ENCODE measurements at places on chromosomes 6 and 20.

DNA sequence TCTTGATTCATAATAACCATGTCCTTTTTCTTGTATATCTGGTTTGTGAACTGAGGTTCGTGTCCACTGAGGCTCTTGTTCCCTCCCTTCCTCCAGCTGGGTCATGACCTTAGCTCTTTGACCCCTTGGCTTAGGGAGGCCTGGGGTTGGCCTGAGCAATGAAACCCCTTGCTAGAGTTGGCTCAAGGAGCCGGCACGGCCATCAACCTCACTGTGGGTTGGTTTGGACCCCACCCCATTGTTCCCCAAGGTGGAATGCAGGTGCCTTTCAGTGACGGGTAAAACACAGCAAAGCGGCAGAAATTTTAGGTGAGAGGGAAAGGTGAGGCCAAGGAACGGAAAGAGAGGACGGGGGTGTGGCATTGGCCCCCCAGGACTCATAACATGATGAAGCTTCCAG is 44.5 kb upstream of the PHACTR3 start:
- no peak for DNase-seq

- peak; percentile 61 for DNase-seq
Measured at GRCh38 chr6:148835920-148836441, 89.2 kb downstream of the UST start.

DNA sequence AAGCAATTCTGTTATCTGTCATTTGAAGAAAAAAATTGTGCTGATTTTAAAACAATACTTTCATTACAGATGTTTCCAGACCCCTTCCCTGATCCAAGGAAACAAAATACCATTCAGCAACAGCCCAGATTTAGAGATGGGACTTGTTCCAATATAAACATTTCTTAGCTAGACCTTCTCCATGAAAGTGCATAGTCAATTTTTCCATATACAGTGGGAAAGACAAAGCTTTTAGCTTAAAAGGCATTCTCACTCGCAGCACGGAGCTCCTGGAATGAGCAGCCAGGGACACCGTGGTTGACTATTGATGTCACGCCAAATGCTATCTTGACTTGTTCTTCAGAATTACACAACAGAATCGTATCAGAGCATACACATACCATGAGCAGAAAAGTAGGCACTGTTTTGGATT is 21.5 kb downstream of the LAMA4 start:
- no peak for DNase-seq

DNA sequence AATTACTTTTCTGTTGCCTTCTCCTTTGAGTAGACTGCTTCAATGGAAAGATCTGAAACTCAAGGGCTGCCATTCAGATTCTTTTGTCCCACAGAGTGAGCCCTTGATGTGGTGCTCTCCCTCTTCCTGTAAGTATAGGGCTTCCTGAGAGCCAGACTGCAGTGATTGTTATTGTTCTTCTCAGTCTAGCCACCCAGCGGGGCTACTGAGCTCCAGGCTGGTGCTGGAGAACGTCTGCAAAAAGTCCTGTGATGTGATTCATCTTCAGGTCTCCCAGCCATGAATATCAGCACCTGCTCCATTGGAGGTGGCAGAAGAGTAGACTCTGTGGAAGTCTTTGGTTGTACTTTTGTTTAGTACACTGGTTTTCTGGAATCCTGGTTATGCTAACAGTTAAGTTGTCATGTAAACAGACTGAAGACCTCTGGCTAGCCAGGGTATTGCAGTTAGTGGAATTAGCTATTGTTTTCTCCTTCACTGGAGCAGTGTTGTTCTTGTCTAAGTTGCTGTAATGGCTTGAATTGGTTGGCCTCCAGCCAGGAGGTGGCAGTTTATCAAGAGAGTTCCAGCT is 240.9 kb downstream of the COL12A1 start:
- no peak for DNase-seq

DNA sequence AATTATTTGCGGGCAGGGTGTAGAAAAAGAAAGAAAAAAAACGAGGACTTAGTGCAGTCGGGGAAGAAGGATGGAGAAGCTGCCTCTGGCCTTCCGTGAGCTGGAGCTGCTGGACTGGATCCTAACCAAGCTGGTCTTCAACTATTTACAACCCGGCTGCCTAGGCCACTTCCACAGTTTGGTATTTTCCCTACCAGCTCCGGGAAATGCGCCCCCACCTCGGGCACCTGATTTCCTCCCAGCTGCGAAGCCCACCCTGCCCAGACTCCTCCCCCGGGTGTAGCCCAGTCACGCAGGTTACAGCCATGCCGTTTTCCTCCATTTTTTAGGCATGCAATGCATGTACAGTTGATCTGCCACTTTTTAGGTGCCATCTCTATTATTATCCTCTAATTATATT is 21.2 kb downstream of the THEMIS start:
- no peak for DNase-seq

DNA sequence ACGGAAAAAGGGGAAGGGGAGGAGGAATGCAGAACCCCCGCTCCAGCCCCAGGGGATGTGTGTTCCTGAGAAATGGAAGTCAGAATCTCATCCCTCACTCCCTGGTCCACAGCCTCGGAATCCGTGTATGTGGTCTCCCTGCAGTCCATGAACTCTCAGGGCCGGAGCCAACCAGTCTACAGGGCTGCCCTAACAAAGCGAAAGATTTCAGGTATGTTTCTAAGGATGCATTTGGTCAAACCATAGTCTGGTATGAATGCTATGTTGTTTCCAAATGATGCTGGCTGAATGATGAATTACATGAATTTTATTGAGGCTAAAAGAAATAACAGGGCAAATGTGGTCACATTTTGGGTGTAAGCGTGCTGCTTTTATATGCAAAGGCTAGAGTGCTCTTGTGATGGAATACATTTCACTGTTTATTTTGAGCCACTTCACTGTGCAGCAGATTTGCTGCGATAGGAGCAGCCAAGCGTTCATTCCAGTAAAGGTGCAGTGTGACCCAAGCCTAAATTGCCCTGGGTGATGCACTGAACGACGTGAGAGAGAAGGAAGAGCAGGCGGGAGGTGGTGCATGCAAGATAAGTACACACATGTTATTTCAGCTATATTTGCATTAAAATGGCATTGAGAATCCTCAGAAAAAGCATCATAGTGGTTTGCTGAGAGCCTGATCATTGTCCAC is 52.4 kb downstream of the FNDC1 start:
- DNase-seq = no peak

DNA sequence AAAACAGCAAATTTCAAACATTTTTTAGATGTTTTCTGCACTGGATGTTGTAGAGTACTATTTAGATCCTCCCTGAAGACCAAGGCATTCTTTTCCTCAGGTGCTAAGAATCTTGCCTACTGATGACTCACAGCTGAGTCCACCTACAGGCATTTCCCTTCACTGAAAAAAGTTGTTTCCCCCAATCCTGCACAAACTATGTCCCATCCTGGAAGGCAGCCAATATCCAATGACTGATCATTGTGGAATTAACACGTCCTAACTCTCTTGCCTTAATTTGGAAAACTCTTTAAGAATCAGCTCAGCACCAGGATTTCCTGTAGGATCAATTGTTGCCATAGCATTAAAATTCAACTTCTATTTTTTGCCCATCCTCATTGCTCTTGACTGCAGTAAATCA is 268.4 kb upstream of the IRAK1BP1 start:
- DNase-seq = no peak

GRCh38 chr20:59812286-59813125 is 120.9 kb downstream of the SYCP2 start:
- DNase-seq = no peak

DNA sequence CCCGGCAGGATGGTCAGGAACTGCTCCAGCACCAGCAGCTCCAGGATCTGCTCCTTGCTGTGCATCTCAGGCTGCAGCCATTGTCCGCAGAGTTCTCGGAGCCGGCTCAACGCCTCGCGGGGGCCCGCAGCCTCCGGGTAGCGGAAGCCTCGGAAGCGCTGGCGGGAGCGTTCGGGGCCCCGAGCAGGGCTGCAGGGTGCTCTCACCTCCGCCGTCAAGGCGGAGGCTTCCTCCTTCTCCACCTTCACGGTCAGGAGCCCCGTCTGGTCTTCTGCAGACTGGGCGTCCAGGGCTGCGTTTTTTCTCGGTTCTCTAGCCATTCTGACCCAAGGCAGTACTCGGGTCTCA is 434 bp downstream of the ZKSCAN4 start:
- DNase-seq = peak; percentile 62

DNA sequence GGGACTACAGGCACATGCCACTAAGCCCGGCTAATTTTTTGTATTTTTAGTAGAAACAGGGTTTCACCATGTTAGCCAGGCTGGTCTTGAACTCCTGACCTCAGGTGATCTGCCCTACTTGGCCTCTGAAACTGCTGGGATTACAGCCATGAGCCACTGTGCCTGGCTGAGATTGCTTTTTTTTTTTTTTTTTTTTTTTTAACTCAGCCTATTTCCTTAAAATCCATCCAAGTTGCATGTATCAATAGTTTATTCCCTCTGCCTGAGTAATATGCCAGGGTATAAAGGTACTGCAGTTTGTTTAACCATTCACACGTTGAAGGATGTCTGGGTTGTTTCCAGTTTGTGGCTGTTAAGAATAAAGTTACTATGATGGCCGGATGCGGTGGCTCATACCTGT is 10.7 kb downstream of the SLX4IP start:
- DNase-seq = no peak

GRCh38 chr6:134422426-134423231 is 104.7 kb upstream of the SGK1 start:
- peak; percentile 9 for DNase-seq

DNA sequence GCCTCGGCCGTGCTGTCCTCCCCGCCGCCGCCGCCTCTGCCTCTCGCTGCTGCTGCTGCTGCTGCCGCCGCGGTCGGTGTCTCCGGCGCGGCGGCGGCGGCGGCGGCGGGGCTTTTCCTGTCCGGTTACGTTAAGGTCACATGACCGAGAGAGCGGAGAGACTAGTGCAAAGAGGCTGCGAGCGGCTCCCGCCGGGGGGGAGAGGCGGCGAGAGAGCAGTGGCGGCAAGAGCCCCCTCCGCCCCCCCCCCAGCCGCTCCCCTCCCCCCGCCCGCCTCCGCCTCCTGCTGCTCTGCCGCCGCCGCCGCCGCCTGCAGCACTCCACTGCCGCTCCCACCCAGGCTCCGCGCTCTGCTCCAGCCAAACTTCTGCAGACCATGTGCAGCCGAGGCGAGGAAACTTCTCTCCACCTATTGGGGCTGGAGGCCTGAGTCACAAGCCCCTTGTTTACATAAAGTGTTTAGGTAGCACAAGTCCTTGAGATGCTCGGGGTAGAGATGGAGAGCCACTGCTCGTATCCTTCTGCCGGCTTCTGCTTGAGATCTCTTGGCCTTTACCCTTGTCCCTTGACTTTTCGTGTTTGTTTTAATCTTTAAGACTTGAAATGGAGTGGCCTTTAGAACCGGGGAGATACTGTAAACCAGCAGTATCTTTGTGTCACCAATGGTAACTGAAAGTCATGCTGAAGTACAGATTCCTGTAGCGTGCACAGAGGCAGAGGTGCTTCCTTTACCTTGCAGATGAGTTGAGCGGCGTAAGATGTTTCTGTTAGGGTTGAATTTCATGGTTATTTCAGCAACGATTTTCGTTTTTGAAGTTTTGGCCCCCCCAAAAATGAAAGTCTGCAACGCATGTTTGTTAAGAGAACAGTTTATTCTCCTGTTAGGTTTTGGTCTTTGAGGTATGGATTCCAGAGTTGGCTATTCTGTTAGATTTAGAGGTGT is at the start of gene ZBTB2:
ZBTB2 (minus strand) TSS at position 89 of the 943 bp plus-strand sequence. CDS start 17,922 bp downstream, outside the sequence.
- peak; percentile 76 for DNase-seq

- no peak for DNase-seq
Measured at GRCh38 chr6:143974089-143974488, 34.0 kb downstream of the PLAGL1 start.

DNA sequence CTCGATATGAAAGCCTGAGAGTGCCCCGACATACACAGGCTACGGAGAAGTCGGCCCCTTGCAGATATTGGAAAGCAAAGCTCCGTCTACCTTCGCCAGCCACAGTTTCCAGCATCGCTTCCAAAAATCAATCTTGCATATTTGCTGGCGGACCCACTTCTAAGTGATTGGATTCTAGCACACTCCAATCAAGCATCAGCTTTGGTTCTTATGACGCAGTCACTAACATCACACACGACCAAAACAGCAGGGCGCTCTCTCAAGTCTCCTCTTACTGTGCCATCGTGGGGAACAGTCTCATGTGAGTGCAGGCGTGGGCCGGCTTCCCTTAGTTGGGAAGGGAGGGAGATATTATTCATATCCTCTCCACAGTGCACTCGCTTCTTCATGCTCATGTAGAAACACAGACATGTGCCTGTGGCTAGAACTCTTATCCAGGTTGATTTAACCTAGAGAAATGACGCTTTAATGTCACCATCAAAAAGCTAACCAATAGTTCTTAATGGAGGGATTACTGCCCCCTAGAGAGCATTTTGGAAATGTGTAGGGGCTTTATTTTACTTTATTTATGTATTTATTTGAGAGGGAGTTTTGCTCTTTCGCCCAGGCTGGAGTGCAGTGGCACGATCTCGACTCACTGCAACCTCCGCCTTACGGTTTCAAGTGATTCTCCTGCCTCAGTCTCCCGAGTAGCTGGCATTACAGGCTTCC is 229.8 kb downstream of the SOD2 start:
- DNase-seq = no peak

DNA sequence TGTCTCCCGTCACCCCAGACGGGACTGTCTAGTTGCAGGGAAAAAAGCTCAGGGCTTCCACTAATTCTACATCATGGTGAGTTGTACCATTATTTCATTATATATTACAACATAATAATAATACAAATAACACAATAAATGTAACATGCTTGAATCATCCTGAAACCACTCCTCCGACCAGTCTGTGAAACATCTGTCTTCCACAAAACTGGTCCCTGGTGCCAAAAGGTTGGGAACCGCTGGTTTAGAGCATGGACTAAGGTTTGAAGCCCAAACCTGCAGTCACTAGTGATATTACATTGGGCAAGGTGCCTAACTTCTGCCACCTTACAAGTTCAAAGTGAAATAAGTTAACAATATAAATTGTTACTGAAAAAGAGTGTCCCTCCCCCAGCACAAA is 175.7 kb downstream of the PDE10A start:
- DNase-seq = no peak

GRCh38 chr6:36272234-36272633 is 2.4 kb downstream of the PNPLA1 start:
- no peak for DNase-seq
